ENCODE measurements at places on chromosomes 3 and 15.

DNA sequence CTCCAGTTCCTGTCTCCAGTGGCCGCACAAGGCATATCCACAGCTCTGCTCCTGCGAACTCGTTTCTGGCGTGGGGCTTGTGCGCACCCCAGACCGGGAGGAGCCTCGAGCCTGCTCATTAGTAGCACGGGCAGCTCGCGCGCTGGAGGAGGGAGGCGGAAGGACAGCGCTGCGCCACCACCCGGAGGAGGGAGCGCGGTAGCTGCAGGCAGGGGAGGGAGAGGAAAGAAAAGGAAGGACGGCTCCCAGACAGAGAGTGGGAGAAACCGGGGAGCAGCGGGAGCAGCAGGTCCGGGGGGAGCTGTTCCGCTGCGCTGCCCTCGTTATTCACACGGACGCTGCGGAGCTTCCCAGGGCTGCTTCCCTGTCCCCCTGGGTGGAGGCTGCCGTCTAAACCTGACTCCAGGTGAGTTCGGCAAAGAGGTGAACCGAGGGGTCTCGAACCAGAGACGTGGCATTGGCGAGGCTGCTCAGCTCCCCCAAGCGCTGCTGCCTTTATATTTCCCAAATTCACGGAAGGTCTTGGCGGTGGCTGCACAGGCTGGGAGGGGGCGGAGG is 121.3 kb upstream of the ZNF717 start:
- peak; percentile 84 for DNase-seq

GRCh38 chr3:165355316-165355715 is 159.1 kb upstream of the SLITRK3 start:
- DNase-seq: no peak

DNA sequence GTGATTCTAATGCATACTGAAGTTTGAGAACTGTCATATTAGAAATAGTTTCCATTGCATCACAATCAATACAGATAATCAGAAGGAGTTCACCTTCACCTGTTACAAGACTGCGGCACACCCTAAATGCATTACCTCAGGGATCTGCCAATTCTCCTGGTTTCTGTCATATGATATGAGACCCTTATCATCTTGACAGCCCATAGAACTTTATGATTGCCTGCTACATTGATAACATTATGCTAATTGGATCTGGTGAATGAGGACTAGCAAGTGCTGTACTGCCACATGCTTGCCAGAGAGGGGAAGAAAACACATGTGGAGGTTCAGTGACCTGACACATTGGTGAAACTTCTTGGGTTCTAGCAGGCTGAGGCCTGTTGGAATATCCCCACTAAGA is 41.4 kb downstream of the FAH start:
- DNase-seq: no peak

GRCh38 chr3:192953926-192954325 is 36.3 kb upstream of the MB21D2 start:
- DNase-seq: no peak

DNA sequence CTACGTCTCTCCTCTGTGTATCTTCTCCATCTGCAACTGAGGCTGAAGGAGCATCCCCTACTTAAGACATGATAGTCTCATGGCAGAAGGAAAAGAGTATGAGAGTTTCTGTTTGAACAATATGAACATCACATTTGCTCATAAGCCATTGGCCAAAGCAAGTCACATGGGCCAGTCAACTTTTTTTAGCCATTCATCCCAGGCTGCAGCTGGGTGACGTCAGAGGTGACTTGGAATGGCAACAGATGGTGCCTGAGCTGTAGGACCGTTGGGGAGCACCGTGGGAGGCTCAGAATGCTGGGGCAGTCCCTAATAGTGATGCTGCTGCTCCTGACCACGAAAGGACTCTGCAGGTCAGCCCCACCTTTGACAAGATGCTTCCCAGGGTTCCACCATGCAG is 58.7 kb downstream of the CRTC3 start:
- peak; percentile 8 for DNase-seq

DNA sequence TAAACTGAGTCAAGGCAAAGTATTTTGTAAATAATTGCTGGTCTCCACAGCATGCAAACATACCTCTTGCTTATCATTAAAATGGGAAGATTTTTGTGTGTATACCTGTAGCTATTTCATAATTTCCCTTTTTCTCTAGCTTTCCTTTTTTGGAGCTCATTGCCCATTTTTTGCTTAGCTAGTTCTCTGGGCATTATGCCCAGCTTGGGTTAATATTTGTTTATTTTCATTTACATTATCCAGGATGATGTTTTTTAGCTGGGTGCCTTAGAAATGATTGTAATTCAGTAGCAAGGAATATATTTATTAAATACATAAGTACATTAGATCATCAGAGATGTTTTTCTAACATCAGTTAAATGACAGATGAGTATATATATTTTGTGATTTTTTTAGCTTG is 1271.7 kb upstream of the GBE1 start:
- DNase-seq: no peak

- no peak for DNase-seq
These were observed 160.6 kb downstream of the EPHA3 start for GRCh38 chr3:89268059-89268458.

GRCh38 chr3:114764056-114764492 is 383.0 kb downstream of the ZBTB20 start:
- peak; percentile 58 for DNase-seq

DNA sequence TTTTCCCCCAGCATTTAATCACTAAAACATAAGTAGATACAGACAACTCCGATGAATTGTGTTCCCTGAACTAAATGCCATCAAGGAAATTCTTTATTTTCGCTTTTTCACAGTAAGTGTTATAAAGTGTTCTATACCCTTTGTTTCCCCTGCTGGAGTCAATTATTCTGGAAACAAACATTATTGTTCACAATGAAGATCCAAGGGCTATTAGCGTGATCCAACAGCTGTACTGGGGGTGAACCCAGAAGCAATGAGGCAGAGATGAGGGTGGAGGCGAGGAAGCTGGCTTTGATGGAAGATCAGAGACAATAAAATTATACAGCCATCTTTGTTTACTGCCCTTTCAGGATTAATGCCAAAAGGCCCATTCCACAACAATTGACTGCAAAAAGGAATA is 250.3 kb upstream of the IGF1R start:
- DNase-seq: no peak

DNA sequence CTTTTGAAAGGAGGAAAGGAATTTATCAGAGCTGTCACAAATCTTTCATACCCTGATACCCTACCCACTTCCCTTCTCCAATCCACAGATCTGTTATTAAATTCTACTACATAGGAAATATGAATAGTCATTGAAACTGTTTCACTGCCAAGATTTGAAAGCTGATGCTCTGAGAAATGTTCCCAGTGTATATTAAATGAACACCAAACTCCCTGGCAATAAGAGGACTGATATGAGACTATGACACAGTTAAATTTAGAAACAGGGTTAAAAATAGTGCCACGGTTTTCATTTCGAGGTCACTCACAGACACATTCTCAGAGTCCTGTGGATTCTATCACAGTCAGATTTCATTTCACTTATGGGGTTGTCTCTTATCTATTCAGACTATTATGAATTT is 27.2 kb upstream of the GBE1 start:
- DNase-seq: no peak

DNA sequence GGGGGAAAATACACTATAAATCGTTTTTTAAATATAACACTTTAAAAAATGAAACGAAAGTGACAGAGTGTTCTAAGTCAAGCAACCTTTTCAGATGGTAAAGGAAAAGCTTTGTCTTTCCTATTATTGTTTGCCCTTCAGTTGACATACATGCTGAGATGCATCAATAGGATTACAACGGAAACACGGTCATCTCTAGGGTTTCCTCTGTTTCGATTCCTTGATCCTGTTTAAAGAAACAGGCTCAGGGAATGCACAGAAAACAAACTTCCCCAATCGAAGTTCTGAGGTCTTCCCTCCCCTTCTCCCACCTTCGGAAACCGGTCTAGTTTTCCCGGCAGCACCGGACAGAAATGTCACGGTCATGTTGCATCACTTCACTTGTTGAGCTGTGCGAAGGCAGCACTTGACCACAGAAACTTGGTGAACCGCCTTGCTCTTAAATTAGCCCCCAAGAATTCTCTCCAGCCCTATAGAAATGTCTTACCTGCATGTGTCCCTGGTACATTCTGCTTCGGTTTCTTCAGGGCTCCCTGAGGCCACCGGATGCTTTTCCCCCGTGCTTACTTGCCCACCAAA is 556 bp downstream of the PEX5L start:
- DNase-seq: no peak

DNA sequence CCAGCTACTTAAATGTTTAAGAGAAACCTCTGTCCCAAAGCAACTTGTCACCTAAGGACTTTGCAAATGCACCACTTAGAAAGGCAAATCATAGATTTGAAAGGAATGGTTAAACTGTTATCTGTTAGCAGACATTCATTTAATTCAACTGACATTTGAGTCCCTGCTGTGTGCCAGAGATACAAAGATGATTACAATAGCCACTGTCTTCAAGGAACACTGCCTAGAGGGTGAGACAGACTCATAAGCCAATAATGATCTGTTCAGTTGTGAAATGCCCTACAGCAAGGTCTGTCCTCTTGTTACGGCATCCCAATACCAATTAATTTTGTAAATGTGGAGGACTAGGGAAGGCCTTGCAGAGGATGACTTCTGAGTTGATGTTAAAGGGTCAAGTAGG is 113.1 kb downstream of the ATG7 start:
- DNase-seq: no peak

DNA sequence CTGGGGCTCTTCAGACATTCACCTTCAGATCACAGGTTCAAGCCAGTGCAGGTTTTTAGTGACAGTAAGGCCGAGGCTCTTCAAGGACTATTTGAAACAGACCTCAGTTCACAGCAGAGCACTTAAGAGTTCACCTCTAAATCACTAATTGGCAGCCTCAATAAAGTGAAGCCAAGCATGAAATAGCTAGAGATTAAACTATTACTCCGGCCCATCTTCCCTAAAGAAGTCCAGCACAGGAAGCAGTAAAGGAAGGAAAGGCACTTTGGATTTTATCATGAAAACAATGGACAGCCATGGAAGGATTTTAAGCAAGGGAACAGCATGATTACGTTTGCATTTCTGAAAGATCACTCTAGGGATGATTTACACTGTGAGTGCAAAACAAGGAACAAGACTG is 27.6 kb upstream of the ARL6 start:
- no peak for DNase-seq

GRCh38 chr3:138947495-138948121 is 591 bp downstream of the FOXL2NB start:
- no peak for DNase-seq

- peak; percentile 18 for DNase-seq
These were observed 244.2 kb downstream of the PTPRG start for GRCh38 chr3:61805510-61806080.

DNA sequence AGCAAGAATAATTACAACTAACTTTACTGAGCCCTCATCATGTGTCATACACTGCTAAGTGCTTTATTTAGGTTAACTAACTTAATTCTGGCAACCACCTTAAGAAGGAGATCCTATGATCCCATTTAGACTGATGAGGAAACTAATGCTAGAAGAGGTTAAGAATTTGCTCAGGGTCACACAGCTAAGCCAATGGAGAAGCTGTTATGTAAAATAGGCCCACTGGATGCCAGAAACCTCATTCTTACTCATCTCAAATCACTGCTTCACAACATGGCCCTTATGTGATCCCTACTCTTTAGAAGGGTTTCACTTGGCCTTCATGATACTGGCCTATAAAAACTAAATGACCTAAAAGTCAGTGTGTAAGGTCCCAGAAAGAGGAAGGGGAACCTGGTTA is 41.2 kb downstream of the IMPG2 start:
- DNase-seq: peak; percentile 73

DNA sequence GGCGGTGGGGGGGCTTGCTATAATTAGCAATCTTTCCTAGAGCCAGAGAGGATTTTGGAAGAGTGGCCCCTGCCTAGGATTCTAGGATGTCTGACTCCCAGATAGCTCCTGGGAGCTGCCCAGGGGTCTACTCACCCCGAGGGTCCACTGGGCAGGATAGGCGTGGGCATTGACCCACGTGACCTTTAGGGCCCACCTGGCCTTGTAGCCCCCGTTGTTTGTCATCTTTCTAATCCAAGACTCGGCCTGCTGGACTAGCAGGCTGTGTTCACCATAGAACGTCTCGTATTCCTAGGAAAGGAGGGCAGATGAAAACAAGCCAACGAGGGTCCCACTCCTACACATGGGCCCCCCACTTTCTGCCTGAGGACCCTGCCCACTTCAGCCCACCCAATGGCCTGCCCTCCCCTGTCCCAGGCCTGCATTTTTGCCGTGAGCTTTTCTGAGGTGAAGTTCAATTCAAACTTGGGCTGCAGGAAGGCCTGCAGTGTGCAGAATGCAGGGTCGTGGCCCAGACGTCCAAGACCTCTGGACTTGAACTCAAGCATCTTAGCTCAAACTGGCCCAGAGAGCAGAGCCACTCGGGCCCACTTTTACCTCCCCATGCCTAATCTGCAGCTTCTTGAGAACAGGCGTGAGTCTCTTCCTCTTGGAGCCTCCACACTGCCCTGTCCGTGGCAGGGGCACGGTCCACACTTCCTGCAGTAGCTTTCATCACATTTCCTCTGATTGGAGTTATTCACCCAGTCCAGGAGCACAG is 41.5 kb downstream of the MUC4 start:
- DNase-seq: no peak

DNA sequence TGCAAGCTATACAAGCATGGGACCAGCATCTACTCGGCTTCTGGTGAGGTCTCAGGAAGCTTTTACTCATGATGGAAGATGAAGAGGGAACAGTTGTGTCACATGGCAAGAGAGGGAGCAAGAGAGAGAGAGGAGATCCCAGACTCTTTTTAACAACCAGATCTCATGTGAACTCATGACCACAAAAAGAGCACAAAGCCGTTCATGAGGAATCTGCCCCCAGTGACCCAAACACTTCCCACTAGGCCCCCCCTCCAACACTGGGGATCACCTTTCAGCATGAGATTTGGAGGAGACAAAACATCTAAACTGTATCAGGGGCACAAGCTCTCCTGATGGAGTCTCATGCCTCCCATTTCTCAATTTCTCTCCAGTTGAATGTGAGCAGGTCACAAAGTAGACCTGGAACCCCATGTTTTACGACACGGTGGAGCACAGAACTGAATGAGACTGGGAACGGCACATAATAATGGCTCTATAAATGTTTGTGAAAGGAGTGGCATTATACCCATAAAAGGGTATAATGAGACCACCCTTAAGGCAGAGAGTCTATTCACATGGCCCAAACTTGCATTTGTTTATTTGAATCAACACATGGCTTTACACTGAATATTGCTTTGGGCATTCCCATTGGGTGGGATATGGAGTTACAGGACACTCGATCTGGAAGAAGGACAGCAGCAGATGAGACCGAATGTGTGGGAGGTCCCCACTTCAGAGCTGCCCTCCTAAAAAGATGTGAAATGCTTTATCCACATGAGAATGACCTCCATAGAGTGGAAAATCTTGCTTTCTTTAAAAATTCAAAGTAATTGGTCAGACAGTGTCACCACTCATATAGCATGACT is 38.8 kb downstream of the IL16 start:
- no peak for DNase-seq

GRCh38 chr15:75884041-75884440 is 19.6 kb upstream of the FBXO22 start:
- DNase-seq: peak; percentile 57

GRCh38 chr15:25481208-25481859 is 42.5 kb upstream of the UBE3A start:
- no peak for DNase-seq

All from HCEC 1CT (cell line).